HAP-1 (cell line): ENCODE measurements at places on chromosomes 3 and 15.

DNA sequence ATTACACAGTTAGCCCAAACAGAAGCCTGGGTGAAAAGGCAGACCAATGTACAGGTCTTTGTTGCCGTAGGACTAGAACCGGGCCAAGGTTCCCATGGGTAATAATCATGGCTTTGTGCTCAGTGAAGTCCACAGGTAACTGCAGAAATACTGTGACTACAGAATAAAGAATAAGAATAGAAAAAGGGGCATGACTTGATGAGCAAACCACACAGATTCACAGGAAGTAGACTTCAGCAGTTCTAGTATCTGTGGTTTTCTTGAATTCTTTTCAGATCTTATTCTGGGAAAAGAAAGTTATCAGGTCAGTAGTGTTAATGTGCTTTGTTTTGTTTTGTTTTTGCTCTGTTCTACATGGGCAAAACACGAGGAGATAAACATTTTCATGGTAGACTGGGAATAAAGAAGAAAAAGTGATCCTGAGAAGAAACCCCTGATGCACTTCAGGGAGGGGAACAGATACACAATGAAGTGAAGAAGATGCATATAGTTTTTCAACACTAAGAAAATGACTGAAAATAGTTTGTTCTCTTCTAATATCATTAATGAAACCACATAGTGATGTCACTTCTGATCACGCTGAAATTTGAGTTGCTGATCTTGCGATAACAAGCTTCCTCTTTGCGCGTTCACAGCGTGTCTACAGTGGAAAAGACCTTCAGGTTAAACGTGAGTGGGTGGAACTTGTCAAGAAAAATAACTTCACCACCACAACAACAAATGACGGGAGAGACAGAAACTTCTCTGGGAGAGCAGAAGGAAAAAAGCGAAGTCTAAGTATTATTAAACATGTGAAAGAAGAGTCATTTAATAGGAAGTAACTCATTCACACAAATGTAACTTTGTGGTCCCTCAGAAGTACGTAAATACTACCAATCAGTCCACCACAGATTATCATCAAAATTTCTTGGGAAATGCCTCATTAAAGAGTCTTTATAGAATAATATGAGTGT is 315.8 kb upstream of the SATB1 start:
- DNase-seq, result no peak

DNA sequence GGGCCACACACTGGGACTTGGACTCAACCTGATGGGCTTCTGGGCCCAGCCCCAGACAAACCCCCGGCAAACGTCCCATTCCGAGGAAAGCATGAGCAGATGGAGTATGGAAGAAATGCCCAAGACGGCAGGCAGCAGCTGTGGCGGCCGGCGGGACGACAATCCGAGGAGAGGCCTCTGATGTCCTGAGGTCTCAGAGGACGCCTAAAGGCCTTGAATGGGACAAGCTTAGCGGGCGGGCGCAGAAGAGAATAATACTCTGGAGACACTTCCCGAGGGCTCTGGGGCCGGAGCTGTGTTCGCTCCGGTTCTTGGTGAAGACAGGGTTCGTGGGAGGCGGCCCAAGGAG is 482 bp upstream of the OGG1 start:
- peak; percentile 43 for DNase-seq

- DNase-seq, result no peak
Measured at GRCh38 chr3:99570061-99570460, 68.3 kb upstream of the COL8A1 start.

DNA sequence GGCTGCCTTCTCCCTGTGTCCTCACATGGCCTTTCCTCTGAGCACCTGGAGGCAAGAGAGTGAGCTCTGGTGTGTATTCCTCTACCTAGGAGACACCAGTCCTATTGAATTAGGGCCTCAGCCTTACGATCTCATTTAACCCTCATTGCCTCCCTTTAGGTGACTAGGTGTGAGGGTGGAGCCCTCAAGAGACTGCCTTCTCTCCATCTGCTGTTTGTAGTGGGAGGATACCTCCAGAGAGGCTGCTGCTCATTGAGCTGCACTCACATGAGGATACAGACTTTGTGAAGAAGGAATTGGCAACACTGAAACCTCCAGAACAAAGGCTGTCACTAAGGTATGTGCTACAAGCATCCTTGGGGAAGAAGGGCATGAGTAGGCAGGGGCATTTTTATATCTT is at the start of gene CCR8:
TSS of gene CCR8 (plus strand) at position 217 of the 400 bp plus-strand sequence. CDS start 2,623 bp downstream, outside the sequence.
- DNase-seq, result no peak

- DNase-seq, result no peak
Measured at GRCh38 chr3:160081958-160082533, 93.4 kb downstream of the IL12A start.

GRCh38 chr3:13812034-13812471 is 67.8 kb downstream of the WNT7A start:
- no peak for DNase-seq

- DNase-seq, result no peak
Measured at GRCh38 chr3:78838362-78838761, 929.4 kb downstream of the ROBO1 start.

DNA sequence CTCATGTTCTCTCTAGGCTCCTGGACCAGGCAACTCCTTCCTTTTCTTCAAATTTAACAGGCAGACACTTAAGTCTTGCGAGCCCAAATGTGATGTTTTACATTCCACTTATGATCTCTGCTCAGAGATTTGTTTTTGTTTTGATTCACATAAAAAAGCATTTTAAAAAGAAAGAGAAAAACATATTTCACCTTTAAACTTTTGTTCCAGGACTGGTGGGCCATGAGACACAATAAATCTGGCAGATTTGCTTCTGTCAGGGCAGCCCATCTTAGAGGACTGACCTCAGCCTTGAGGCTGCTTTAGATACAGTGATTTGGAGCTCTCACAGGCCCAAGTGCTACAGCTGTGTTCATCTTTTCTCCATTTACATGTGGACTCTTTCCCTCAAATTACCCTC is 52.0 kb downstream of the CMSS1 start:
- no peak for DNase-seq

GRCh38 chr3:149077628-149078027 is 8.7 kb downstream of the HLTF start:
- DNase-seq, result no peak

DNA sequence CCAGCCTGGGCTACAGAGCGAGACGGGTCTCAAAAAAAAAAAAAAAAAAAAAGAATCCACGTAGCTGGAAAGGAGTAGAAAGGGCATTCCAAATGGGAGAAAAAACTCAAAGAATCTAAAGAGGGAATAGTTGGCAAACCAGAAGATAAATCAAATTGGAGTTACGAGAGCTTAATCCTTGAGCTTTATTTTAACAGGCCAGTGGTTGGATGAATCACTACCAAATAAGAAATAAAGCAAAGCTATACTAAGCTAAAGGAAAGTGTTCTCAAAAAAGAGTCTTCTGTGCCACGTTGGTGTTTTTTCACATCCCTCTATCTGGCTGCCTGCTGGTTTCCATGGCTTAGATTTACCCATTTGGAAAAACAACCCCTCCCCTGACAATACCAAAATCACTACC is 14.0 kb downstream of the VGLL4 start:
- no peak for DNase-seq
